ENCODE measurements at places on chromosomes 12 and 14.
A peak's percentile ranks its signal among the peaks of the same experiment; 100 is the strongest.

GRCh38 chr12:108317308-108318234 is 21.5 kb downstream of the CMKLR1 start:
- no peak for DNase-seq

DNA sequence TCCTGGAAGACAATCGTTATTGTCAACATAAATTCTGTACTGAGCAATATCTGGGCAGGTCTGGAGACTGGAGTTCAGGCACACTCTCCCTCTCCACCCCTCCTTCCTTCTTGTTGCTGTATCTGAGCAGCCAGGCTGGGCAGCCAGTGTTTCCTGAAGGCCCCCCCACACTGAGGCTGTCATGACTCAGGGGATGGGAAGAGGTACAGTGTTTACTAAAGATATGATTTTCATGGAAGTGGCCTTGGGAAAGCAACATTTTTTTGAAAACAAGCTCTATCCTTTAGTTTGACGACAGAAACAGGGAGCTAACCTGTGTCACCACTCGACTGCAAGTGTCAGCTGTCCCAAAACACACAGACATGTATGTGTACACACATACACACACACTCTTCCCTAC is 1485.4 kb upstream of the TMEM132C start:
- no peak for DNase-seq

GRCh38 chr12:6161124-6161882 is 36.8 kb upstream of the VWF start:
- no peak for DNase-seq

- no peak for DNase-seq
Observed at GRCh38 chr14:20662968-20663732, 21.2 kb upstream of the RNASE4 start.

GRCh38 chr12:41680155-41680554 is 464.5 kb downstream of the GXYLT1 start:
- no peak for DNase-seq

DNA sequence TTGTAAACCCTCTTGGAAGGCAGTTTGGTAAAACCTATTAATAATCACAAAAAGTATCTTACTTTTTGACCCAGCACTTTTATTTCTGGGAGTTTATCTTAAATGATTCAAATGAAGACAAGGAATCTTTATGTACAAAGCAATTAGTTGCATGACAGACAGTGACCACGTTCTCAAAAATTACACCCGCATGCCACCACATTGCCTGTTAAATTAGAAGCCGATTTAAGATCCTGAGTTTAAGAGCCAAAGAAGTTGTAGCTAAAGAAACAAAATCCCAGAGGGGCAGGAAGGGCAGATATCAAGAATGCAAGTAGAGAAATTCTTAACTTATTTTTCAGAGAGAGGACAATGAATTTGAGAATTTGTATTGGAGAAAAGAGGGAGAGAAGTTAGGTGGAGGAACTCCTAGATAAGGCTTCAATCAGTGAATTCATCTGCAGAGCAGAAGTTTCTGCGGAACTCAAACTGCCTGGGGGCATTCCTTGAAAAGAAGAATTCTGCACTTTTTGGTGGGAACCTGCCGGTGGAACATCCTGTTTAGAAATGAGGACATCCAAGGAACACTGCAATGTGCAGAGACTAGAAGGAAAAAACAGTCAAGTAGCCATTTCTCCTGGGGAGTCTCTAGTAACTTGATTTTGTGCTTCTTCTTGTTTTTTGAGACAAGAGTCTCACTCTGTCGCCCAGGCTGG is 1.1 kb upstream of the RIOX1 start:
- DNase-seq = no peak

GRCh38 chr14:102768223-102769048 is 8.8 kb upstream of the TRAF3 start:
- no peak for DNase-seq

DNA sequence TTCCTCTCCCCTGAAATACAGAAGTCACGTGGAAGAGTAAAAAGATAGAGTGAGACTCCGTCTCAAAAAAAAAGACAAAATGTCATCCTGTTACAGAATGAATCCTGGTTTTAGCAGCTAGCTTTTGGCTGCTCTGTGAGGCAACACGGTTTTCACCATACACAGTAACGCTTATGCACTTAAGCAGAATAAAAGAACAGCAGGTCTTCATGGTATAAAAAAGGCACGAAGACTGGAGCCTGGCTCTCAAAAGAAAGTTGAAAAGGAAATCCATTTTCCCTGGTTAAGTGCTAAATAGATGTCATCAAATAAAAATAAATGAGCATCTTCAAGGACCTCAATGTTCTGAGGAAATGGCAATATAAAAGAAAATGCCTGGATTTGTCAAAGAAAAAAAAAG is 444.1 kb downstream of the IPO8 start:
- no peak for DNase-seq

GRCh38 chr12:95877622-95878021 is 18.9 kb downstream of the SNRPF start:
- no peak for DNase-seq

- DNase-seq = no peak
Observed at GRCh38 chr14:69326611-69327010, 66.7 kb downstream of the GALNT16 start.

DNA sequence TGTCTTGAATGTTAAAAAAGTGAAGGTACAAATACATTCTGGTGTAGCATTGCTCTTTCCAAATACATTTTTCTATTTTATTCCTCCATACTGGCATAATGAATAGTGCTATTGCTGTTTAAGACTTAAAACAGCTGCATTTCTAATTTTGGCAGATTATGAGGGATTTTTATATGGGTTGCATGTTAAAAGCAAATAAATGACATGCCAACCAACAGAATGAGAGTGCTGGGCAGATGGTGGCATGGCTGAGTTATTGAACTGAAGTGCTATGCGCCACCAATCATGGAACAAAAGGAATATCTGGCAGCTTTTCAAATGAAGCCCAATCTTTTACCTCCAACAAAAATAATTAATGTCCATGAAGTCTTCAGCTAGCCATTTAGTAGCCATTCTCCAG is 215.0 kb downstream of the PRKD1 start:
- peak; percentile 46 for DNase-seq

- no peak for DNase-seq
Observed at GRCh38 chr12:129208566-129208965, 355.3 kb downstream of the GLT1D1 start.

GRCh38 chr12:112852127-112852526 is 54.6 kb upstream of the OAS1 start:
- DNase-seq = no peak

DNA sequence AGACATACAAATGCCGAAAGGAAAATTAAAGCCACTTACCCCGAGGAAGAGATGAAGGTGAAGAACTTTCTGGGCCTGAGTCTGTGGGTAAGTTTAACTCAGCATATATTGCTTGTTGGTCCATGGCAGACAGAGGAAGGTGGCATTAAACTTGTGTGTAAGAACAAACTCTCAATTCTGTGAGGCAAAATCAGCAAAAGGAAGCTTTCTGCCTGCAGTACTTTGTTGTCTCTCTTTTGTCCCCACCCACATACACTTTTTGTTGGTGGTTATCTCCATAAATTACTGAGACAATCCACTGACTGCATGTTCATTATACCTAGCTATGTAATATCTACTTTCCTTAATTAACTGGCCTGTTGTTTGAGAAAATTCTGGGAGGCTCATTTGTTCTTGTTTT is at the start of gene KLRB1:
Gene KLRB1 (minus strand): TSS at position 201 of the 400 bp plus-strand sequence. CDS start 77 bp downstream, at position 124.
- DNase-seq = no peak

- no peak for DNase-seq
Observed at GRCh38 chr14:36916668-36917067, 255.0 kb downstream of the PAX9 start.

GRCh38 chr12:14256121-14256520 is 109.4 kb upstream of the ATF7IP start:
- DNase-seq = no peak

DNA sequence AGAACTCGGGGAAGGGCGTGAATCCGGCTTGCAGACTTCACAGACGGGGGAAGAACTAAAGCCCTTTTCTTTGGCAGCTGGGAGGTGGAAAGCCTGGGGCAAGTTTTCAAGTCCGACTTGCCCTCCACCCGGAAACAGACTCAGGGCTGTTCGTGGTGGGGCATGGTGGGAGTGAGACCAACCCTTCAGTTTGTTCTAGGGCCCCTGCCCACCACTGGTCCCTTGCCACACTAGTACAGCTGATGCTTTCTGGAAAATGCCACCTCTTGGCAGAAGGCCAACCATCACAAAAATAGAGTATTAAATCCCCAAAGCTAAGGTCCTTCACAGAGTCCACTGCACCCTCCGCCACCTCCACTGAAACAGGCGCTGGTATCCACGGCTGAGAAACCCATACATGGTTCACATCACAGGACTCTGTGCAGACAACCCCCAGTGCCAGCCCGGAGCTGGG is 50.4 kb upstream of the DDX11 start:
- DNase-seq = no peak

Measured in DMS79 (cell line).